Activated CD4-positive, alpha-beta T cell treated with anti-CD3 and anti-CD28 coated beads, Interleukin-2, amount 50 U/mL, for 1 hour (primary cell): ENCODE measurements at places on chromosomes 6 and 20.

GRCh38 chr6:12501990-12502389, 211.8 kb downstream of the EDN1 start:
- DNase-seq, result no peak

- no peak for DNase-seq
Measured at GRCh38 chr6:6195080-6195479, 125.4 kb downstream of the F13A1 start.

GRCh38 chr6:133314947-133315346, 73.8 kb downstream of the EYA4 start:
- no peak for DNase-seq

DNA sequence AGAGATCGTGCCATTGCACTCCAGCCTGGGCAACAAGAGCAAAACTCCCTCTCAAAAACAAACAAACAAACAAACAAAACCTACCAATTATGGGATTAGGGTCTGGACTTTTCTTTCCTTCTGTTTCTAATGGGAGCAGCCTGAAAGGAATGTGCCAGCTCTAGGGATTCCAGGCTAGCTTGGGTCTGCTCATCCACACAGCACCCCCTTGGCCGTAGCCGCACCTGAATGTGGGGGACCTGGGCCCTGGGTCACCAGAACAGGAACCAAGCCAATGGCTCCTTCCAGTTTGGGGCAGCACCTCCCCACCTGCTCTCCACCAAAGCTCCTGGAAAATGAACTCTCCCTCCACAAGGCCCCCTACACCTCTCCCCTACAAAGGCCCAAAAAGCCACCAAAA, 6.7 kb downstream of the CTSZ start:
- no peak for DNase-seq

- DNase-seq, result no peak
Measured at GRCh38 chr6:42961020-42961470, 491 bp downstream of the GNMT start.

DNA sequence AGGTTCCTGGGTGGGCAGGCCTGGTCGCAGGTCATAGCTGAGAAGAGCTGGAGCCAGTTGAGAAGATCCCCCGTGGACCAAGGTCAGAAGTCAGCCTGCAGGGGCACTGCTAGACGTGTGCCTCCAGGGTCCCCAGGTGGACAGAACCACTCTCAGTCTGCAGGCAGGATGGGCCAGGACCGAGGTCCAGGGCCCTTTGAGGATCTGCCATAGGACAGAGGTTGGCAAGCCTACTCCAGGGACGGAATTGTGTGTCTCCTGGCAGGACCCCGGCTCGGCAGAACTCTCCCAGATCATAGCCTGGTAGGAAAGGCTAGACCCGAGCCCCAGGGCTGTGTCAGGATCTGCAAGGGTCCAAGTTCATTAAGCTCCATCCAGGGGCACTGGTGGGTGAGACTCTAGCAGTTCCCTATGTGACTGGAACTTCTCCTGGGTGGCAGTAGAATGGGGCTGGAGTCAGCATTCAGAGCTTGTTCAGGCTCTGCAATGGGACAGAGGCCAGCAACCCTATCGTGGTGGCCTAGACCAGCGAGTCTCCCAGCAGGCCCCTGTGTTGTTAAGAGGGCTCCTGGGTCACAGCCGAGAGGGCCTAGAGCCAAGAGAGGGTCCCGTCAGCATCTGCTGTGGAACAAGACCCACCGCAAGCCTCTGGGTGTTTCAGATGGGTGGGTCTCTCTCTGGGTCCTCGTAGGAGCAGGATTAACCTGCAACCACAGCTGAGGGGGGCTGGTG, 18.2 kb downstream of the TTLL2 start:
- no peak for DNase-seq

- no peak for DNase-seq
Measured at GRCh38 chr6:54291738-54292137, 16.5 kb upstream of the TINAG start.

DNA sequence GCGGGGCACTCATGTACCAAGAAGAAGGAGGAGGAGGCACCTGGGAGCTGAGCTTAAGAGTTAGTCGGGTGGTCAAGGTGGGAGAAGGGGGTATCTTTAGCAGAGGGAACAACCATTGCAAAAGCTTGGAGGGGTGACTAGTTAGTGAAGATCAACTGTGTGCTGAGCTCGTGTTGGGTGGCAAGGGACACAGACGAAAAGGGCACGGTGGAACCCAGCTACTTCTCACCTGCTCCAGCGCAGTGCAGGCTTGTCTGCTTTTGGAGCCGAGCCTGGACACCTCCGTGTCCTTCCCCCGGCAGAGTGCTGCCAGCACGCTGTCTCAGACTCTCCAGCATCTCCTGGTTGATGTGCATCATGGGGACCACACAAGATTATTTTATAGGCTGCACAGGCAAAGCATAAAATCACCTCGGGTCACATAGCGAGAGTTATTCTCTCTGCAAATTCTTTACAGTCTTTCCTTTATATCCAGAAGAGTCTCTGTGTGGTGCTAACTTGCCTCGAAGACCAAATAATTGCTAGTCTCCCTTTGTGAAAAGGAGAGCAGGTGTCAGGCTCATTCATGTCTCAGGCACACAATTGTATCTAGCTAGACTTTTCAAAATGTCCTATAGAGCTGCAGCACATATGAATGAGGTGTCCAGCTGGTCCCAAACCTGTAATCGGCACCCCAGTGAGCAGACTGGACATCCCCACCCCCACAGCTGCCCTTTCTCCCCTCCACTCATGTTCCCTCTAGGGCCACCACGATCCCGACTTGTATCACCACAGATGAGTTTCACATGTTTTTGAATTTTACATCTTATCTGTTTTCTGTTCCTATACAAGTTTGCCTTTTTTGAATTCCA, 123.4 kb downstream of the CEBPB start:
- DNase-seq, result no peak

- DNase-seq, result no peak
Measured at GRCh38 chr6:7591770-7592169, 1.8 kb downstream of the SNRNP48 start.

GRCh38 chr6:89297695-89298351, 17.3 kb downstream of the GABRR2 start:
- peak; percentile 56 for DNase-seq

DNA sequence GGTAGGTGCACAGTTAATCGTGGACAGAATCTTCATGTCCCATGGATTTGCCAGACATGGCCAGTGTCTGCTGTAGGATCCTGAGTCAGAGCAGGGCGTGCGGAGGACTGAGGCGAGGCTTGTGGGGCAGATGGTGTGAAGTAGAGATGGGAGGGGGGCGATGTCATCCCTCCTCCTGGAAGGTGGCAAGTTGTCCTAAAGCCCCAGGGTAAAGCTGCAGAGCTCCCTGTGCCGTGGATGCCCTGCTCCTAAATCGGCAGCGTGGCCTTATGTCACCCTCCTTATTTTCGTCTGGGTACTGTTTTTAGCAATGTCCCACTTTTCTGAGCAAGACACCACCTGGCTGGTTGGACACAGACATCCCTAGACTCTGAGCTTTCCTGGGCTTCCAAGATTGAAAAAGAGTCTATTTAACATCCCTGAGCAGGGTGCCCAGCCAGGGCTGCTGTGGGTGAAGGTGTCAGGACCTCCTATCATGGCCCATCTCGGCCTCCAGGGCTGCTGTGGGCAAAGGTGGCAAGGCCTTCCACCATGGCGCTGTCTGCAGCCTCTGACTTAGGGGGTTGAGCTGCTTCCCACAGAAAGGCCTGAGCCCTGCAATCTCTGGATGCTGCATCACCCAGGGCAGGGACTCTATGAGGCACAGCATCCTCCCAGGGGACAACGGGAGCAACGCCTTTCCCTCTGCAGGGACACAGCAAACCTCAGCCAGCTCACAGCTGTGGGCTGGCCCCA, 145.4 kb downstream of the TTLL2 start:
- no peak for DNase-seq

DNA sequence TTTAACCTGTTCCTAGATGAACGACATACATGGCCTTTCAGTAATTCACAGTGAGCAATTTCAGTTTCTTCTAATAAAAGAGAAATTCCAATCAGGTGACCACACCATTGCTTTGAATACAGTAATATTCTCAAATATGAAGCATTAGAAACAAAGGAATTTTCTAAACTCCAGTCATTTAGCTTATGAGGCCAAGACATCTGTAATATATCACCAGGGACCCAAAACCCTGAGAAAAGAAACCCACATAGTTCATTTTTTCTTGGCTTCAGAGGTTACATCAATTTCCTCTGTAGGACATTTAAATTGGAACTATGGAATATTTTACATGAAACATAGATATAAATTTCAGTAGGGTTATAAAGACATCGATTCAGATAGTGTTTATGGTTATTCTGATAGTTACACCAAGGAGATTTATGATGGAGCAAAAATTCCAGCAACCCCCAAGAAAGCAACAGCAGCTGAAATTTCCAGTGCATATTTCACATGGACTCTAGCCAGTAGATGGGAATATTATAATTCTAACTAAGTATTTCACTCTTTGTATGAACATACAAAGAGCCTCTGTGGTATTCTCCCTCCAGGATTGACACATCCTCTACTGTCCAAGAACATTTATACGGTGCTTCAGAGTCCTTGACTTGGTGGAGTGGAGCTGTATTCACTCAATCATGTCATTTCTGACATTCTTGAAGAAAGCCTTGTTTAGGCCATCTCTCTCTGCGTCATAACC, 82.9 kb downstream of the ADGRG6 start:
- no peak for DNase-seq

GRCh38 chr6:4066029-4066755, 12.7 kb downstream of the FAM217A start:
- no peak for DNase-seq

DNA sequence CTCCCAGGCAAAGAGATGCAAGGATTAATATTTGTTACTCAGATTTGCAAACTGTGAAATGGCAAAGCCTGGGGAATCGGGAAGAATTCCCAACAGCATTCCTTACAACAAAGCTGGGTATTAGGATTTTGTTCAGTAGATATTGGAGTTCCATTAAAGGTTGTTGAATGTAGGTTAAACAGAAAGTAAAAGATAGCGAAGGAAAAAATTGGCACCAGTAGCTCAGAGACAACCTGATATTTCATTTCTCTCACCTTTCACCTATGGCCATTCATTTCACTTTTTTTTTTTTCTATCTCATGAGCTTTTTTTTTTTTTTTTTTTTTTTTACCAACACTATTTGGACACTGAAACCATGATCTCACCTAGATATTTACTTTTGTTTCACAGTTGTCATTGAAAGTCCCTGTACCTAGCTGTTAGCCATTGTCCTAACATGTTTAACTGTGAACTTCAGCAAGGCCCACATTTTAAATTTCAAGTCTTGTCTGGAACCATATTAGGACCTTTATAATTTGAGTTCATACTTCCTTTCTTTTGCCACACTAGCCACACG, 552.5 kb downstream of the HAO1 start:
- no peak for DNase-seq

GRCh38 chr6:105514306-105514705, 111.4 kb upstream of the PREP start:
- DNase-seq, result no peak

GRCh38 chr6:72798196-72798595, 176.3 kb downstream of the KCNQ5 start:
- DNase-seq, result no peak

GRCh38 chr6:33642897-33643296, 21.8 kb downstream of the ITPR3 start:
- no peak for DNase-seq

- no peak for DNase-seq
Measured at GRCh38 chr20:8783734-8784133, 285.2 kb upstream of the PLCB4 start.
